ENCODE measurements at places on chromosomes 7 and 10.

DNA sequence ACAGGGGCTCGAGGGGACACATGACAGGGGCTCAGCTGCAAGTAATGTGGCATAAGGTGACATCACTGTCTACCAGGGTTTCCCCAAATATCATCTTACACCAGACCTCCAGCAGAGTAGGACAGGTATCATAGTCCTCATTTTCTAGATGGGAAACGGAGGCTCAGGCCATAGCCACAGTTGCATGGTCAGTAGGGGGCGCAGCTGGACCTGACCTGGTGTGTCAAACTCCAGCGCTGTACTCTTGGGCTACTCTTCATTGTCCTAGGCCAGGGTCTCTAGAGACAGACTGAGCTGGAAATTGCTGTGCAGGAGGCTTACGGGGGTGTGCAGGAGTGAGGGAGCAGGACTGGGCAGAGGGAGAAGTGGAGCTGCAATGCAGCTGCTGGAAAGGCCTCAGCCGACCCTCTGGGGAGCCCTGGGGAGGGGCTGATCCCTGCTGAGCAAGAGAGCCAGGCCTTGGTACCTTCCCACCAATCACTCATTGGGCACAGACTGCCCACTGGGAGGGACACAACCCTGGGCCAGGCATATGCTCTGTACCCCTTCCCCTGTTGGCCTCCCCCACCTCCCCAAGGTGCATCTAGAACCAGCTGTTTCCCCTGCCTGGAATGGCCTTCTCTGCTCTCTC, 89.9 kb downstream of the CDH23 start:
- DNase-seq: peak; percentile 26

- DNase-seq: no peak
Measured at GRCh38 chr7:16399916-16400892, 21.1 kb downstream of the CRPPA start.

- DNase-seq: no peak
Measured at GRCh38 chr10:101182936-101183335, 46.3 kb downstream of the LBX1 start.

GRCh38 chr7:41035794-41036193, 667.1 kb downstream of the INHBA start:
- no peak for DNase-seq

DNA sequence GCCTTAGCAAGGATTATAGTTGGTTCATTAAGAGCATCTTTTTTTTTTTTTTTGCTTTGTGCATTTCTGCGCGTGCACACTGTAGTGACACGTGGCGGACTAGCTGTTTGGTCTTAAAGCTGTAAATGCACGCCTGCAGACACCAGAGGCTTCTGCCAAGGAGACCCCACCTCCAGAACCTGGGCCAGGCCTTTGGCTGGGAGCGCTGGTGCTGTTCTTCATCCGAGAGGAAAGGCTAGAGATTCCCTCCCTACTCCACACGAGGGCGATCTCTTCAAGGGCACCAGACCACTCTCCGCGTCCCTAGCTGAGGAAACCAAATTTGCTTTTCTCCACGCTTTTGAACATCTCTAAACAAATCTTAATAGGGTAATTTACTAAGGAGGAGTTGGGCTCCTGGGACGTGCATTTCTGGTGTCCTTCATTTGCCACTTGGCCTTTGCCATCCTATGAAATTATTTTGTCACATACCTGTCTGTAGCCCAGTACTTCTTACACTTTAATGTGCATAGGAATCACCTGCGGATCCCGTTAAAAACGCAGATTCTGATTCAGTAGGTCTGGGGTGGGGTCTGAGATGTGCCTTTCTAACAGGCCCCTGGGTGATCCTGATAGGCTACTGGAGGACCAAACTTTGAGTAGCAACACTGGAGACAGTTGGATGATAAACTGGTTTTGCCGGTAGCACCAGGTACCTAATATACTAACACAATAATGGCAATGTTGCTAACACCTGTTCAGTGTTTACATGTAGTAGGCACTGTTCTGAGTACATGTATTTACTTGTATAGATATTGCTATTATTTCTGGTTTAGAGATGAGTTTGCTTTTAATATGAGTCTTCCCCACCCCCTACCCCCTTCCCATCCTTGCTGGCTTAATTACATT, 1.3 kb upstream of the SLC26A5 start:
- peak; percentile 54 for DNase-seq

DNA sequence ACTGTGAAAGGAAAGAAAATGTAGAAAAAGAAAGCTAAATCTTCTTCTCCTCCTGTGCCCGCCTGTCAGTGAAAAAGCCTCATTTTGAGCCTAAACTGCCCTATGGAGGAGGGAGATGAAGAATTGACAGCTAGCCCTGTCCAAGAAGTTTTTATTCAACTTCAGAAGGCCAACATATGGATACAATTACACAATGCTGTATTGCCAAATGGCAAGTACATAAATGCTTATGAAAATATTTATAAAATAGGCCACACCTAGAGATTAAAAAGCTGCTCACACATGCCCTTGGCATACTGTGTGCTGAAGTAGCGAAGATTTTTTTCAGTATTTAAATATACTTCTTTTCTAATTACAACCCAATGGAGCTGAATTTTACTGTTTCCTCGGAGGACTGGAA, 65.1 kb upstream of the NEBL start:
- no peak for DNase-seq

DNA sequence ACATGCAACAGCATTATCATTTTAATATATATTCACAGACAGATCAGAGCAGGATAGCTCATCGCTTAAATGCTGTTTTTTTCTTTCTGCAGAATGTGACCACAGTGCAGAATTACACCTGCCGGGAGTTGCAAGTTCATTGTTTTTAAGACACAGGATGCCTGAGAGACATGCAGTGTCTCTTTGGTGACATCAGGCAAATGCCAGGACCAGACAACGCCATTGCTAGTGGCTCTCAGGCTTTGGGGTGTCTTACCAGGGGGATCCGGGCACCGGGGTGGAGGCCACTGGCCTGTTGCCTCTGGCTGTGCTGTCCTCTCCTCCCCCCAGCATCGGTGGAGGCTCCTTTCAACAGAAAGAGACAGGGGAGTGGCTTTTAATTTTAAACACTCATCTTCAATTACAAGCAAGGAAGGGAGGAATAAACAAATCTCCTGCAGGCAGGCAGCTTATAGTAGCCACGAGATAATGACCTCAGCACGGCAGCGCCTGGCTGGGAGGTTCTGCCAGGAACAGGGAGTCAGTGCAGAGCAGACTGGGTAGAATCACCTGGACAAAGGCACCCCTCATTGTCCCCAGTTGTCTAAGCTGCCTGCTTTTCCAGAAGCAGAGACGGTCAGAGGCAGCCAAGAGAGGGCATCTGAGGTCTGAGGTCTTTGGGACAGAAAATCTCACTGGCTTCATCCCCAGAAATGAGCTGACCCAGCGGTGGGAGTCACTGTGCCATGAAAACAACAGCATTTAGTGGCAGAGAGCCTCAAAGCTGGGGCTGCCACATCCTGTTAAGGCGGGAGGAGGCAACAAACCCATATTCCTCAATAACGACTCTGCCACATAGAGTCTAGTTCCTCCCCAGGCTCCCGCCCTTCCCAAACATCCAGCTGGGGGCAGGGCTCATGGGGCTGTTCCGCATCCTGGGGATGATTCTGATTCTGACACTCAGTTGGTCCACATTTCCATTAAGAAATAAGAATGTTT, 148.4 kb downstream of the TCERG1L start:
- DNase-seq: no peak

- peak; percentile 42 for DNase-seq
Measured at GRCh38 chr10:48572414-48572813, 32.5 kb downstream of the ARHGAP22 start.

DNA sequence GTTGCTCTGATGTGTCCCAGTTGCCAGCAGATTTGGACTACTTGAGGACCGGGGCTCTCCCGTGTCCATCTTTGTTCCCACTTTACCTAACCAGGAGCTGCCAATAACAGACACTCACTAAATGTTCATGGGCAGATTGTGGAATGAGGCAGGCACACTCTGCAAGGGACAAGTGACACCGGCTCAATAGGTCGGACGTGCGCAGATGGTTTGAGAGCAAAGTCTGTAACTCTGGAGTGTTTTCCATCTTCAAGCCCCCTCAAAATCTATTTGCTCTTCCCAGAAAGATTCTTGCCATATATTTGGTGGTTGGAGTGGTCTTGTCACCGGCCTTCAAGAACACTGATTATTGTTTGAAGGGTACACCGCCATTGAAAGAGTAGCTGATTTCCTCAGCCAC, 47.2 kb downstream of the THNSL1 start:
- DNase-seq: no peak

- DNase-seq: no peak
Measured at GRCh38 chr10:99374526-99374925, 45.4 kb downstream of the CNNM1 start.

- DNase-seq: no peak
Measured at GRCh38 chr10:665579-666091, 23.8 kb downstream of the DIP2C start.

DNA sequence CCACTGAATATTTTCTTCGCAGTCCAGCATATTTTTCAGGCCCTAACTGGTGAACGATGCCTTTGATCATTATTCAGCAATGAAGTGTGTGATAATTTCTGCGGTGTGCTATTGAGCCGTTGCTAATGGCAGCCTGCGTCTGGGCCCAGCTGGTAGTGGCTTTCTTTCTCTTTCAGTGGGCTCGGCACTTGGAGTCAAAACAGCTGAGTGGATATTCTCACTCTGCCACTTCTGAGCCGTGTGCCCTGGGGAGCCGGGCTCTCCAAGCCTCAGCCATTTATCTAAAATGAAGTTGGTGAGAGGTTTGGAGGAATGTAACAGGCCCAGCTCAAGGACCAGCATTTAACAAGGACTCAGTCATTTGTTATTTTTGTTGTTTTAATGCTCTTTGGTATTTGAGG, 87.5 kb upstream of the IFRD1 start:
- no peak for DNase-seq

GRCh38 chr7:155885167-155886155, 73.2 kb upstream of the SHH start:
- peak; percentile 85 for DNase-seq

- no peak for DNase-seq
Measured at GRCh38 chr7:31950091-31950755, 120.0 kb downstream of the PDE1C start.

DNA sequence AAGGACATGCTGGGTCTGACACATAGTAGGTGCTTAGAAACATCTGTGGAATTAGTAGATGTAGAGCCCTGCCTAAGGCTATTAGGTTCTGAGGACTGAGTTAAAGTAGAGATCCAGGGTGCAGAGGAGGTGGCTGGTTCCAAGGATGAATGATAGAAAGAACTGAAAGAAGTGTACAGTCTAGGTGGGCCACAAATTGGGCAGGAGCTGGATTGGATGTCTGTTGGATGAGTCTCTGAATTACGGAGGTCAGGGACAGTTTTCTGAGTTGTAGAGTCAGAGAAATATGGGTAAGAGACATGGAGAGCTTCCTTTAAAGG, 2.0 kb upstream of the SAMD8 start:
- DNase-seq: no peak

DNA sequence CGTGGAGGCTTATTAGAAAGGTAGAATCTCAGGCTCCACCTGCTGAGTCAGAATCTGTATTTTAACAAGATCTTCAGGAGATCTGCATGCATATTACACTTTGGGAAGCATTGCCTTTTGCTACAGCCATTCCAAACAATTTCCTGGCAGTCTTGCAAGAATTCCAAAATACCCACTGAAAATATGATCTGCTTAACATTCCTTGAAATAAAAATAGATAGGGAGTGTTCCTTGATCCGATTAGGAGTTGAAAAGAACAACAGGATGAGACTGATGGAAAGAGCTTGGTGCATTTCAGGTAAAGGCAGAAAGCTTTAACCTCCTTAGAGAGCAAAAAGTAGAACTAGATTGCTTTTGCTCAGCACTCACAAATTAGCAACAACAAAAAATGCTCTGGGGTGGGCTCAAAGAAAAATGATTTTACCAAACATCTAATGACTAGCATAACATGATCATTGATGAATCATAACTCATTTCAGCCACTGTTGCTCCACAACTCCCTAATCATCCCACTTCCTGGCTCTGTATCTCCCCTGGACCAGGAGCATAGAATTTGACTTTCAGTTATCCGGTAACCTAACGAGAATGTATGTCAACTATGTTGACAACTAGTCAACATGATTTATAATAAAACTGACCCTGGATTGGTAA, 115.2 kb downstream of the RNLS start:
- DNase-seq: no peak

- DNase-seq: no peak
Measured at GRCh38 chr10:115879372-115880089, 393.5 kb downstream of the GFRA1 start.

- DNase-seq: no peak
Measured at GRCh38 chr10:87846023-87846422, 17.3 kb downstream of the KLLN start.

- no peak for DNase-seq
Measured at GRCh38 chr7:111026806-111027205, 64.1 kb upstream of the LRRN3 start.

DNA sequence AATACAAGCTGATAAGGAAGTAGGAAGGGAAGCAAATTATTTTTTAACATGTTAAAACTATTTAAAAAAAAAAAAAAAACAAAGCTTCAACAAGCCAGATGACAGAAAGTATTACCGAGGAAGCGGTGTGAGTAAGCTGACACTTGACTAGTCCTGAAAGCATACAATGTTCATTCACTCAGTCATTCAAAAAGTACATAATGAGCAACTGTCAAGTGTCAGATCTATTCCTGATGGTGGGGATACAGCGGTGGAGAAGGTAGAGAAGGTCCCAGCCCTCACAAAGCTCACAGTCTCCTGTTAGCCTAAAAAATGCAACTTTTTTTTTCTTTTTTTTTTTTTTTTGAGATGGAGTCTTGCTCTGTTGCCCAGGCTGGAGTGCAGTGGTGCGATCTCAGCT, 40.0 kb downstream of the RAPGEF5 start:
- DNase-seq: no peak

DNA sequence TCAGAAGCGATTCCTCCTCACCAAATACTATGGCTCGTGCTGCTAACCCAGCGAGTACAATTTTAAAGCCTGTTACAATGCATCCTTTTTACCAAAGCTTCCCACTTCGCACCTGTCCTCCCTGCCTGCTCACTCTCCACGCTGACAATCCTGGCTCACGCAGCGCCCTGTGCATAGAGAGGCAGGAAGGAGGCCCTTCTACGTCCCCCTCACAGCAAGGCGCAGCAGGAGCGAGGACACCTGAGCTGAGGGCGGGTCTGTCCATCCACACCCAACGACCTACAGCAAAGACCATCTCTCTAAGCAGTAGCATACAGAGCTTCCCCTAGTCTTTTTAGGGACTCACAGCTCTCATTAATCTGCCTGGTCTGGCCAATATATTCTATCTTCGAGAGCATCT, 46.0 kb downstream of the MKI67 start:
- DNase-seq: no peak

GRCh38 chr10:132392811-132393694, 3.9 kb upstream of the PWWP2B start:
- DNase-seq: no peak
